HTR-8/SVneo (cell line): ENCODE measurements at places on chromosomes 1 and 21.
A peak's percentile ranks its signal among the peaks of the same experiment; 100 is the strongest.

- peak; percentile 1 for DNase-seq
Observed at GRCh38 chr1:100955322-100955721, 59.4 kb downstream of the SLC30A7 start.

DNA sequence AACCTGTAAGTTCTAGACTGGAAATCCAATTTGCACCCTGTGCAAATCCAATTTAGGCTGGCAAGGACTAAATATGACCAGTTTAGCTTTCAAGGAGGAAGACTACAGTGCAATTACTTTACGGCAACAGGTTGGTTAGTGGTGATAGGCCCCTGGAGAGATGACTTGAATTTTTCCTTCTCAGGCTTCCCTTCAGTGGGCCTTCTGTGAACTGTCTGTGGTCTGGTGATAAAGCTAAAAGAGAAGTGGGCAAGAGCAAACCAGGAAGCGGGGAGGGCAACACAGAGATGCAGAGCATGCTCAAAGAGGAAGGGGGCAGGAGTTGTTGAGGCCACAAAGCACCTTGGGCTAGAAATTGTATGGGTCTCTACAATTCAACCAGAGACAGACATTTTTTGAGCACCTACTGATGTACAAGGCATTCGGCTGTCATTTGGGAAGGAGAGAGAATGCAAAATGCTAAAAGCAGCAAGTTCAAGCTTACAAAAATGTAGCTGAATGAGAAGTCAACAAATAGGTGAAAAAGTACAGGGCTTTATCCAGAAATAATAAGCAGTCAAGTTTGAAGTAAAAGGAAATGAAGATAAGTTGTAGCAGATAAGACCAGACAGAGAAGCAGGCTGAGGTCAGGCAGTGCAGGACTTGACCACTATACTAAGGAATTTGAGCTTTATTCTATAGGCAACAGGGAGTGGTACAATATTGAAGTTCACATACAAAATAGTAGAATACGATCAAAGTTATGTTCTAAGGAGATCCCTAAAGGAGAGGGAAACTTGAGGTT lies 23.9 kb downstream of the INPP5B start:
- DNase-seq: no peak

GRCh38 chr1:248817065-248817464 lies 8.7 kb downstream of the SH3BP5L start:
- DNase-seq: no peak

DNA sequence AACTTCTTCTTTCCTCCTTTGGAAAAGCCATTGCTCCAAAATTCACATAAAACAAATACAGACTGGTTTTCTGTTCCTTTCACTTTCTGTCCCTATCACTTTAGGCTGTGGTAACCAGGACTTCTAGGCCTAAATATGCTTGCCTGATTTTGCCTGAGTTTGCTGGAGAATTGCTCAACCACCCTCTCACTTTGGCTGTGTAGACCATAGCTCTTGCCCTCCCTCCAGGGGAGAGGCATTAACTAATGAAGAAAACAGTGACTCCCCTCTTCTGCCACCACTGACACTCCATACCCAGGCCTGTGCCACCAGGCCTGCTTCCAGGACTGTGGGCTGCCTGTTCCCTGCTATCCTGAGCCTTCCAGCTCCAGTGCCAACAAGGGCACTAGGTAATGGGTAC lies 163.5 kb downstream of the TOMM20 start:
- DNase-seq: no peak

- DNase-seq: no peak
Observed at GRCh38 chr1:67879485-67879884, 46.2 kb upstream of the GNG12 start.

- no peak for DNase-seq
Observed at GRCh38 chr1:159879136-159879535, 16.7 kb upstream of the VSIG8 start.

GRCh38 chr1:38662126-38662525 lies 197.4 kb downstream of the RRAGC start:
- DNase-seq: no peak

DNA sequence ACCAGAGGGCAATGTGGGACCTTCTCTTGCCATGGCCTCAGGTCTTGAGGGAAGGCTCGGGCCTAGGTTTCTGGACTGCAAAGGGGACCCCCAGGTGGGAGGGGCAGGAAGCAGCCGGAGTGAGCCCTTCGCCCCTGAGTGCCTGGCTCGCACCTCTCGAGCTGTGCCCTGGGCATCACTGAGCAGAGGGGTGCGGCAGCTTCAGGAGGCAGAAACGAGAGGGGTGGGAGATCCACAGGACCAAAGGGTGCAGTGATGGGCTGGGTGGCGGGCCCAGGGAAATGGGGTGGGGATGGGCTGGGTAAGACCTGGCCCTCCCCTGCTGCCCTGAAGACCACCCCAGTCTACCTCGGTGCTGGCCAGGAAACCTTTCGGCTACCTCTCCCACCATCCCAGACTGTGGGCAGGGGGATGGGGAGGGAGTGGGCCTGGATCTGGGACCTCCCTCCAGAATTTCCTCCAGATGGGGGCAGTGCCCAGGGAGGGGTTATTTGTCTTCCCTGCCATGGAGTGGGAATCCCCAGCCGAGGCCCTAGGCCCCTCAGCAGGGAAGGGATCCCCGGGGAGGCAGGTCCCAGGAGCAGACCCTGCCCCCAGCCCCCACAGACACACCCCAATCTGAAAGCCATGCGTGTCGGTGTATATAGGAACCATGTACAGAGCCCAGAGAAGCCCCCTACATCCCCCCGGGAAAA lies 21.3 kb downstream of the A3GALT2 start:
- no peak for DNase-seq

DNA sequence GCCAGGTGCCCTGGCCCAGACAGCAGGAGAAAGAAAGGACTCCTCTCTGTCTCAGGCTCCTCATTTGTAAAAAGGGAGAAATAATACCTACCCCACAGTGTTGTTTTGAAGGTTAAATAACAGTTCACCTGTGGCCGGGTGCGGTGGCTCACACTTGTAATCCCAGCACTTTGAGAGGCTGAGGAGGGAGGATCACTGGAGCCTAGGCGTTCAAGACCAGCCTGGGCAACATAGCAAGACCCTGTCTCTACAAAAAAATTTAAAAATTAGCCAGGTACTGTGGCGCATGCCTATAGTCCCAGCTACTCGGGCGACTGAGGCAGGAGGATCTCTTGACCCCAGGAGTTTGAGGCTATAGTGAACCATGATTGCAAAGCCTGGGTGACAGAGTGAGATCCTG lies 2.5 kb upstream of the TMEM200B start:
- no peak for DNase-seq

- peak; percentile 28 for DNase-seq
Observed at GRCh38 chr21:34801519-34802132, 132.8 kb downstream of the CLIC6 start.

- peak; percentile 78 for DNase-seq
Observed at GRCh38 chr21:44817506-44817880, 369 bp downstream of the SUMO3 start.
